ENCODE measurements at places on chromosomes 6 and 20.

DNA sequence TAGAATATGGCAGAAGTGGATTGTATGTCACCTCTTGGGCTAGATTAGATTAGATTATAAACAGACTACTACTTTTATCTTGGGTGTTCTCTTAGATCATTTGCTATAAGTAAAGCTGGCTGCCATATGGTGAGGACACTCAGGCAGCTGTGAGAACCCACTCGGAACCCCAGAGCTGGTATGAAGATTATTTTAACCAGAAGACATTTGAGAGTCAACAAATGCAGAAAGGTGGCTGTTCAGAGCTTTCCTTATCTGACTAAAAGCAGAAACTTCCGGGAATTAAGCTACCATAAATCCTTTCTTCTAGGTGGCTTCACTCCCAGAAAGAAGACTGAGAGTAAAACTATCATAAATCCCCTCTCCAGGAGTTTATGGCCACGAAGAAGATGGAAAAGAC lies 91.9 kb downstream of the RNGTT start:
- no peak for DNase-seq

GRCh38 chr6:28709478-28710349 lies 184.0 kb downstream of the GPX5 start:
- peak; percentile 80 for DNase-seq

DNA sequence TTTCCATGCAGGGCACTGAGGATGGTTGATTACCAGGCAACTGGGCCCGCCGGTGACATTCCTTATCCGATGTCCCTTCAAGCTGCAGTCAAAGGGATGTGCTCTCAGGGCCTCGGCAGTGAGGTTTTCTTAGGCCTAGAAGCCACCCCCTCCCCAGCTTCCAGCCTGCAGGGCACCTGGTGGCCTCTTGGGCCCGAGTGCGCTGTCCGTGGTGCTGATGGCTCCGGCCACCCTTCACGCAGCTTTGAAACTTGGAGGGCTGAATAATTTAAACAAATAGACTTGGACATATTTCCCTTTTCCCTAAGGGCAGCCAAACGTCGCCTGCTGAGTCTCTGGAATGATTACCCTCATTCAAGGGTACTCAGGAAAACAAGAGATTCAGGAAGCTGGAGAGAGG lies 8.9 kb upstream of the MLN start:
- DNase-seq, result peak; percentile 95

- DNase-seq, result peak; percentile 41
These were observed 22.4 kb upstream of the MAS1L start for GRCh38 chr6:29510202-29510601.

- peak; percentile 69 for DNase-seq
These were observed 1.1 kb upstream of the JPH2 start for GRCh38 chr20:44187772-44188709.

DNA sequence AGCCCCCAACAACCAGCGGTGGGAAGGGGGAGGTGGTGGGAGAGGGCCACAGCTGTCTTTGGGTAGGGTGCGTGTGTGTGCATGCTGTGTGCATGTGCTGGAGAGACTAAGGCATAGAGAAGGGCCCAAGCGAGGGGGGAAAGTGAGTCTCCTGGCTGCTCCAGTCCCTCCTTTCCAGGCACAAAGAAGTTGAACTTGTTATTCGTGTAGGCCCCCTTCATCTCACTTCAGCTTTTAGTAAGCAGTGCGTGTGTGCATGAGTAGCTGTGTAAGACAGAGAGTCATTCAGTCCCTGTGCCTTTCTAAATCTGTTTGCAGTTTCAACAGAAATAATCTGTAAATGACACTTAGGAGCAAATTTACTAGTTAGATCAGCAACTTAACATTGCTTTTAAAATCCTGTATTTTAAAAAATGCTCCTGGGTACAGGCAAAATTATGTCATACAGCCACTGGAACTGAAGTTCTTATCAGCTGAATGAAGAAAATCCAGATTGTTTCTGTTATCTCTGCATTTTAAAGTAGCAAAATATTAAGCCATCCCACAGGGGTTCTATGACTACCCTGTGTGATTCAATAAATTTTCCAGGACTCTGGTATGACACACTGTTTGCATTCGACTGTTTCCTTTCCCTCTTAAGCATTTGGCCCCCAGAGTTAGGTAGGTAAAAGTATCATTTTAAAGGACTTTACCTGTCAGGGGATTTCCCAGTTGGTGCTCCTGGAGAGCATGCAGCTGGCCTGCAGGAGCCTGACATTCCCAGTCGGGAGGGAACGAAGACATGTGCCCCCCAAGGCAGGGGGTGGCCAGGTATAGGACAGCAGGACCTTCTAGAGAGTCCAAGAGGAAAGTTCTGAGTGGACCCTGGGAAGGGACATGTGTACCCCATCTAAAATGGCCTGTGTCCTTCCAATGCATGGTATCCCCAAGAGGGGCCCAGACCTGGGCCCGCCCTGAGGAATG lies 39.0 kb downstream of the MTRES1 start:
- DNase-seq, result peak; percentile 48

DNA sequence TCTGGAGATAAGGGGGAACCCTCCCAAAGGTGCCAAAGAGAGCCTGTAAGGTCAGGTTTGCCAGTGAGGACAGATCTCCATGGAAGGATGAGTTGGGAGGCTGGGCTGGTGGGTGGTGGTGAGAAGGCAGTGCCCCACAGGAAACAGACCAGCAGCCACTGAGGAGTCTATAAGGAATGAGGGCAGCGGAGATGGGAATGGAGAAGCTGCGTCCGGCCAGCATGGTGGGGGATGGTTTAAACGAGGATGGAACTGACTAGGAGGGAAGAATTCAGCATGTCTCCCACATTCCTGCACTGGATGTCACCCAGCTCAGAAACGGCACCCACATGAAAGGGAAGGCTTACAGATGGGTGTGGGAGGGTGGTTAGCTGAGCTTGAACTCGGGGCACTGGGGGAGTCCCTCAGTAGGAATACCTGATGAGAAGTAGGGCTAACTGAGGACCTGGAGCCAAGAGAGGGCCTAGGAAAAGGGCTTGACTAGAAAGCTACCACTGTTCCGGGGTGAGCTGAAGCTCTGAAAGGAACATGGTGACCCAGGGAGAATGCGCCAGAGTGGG lies 53.2 kb downstream of the FOXA2 start:
- DNase-seq, result no peak

DNA sequence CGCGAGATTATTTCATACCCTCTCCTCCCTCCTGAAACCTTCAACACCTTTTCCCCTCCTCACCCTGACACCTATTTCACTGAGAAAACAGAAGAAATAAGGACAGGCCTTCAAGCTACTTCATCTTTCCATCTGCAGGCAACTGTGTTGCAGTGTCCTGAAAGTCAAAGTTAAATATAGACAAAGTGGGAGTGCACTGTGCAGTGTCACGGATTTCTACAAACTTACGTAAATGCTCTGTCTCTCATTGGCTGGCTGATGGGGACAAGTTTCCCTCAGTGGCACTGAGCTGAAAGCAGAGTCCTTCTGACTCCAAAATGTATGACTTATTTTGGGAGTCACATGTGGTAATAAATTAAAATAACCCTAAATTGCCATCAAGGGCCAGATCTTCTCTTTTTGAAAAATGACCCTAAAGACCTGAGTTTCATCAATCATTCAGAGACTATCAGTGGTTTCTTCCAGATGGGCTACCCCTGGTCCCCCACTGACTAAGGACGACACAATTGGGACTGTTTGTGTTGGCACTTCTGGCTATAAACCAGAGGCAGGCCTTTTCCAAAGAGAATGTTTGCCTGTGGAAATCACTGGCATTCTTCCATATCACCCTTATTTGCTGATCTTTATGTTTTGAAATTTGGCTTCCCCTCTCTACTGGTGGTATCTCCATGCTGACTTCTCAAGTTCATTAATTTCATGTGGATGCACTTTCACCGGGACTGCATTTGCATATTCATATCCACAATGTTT lies 21.6 kb downstream of the ALDH8A1 start:
- no peak for DNase-seq

DNA sequence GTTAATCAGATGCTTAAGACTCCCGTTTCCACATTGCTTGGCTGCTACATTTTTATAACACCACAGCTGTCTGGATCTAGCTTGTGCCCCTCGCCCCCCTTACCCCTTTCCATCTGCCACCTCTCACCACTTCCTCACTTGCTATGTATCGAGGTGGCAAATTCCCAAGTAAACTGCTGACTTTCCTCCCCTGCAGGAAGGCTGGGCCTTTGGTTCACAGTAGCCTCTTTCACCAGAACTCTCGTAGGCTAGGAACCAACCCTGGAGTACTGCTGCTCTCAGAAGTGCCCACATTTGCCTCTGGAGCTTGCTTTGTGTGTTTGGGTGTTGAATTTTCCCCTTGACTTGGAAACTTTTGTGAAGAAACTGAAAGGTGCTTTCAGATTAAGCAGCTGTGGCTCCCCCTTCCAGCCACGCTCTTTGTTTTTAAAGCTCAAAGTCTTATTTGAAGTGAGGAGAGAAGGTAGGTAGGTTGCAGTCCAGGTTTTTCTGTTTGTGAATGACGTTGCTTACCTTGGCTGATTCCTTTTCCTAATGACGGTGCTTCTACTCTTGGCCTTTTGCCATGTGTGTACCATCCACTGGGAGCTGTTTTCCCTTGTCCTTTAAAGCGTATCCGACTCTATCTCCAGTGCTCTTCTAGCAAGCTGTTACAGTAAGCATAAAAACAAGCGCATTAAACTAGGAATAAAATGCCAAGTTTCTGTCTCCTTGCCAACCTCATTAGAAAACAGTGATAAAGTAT lies 90.4 kb downstream of the CARMIL1 start:
- DNase-seq, result peak; percentile 71

GRCh38 chr6:144920391-144920961 lies 635.3 kb downstream of the UTRN start:
- DNase-seq, result no peak

DNA sequence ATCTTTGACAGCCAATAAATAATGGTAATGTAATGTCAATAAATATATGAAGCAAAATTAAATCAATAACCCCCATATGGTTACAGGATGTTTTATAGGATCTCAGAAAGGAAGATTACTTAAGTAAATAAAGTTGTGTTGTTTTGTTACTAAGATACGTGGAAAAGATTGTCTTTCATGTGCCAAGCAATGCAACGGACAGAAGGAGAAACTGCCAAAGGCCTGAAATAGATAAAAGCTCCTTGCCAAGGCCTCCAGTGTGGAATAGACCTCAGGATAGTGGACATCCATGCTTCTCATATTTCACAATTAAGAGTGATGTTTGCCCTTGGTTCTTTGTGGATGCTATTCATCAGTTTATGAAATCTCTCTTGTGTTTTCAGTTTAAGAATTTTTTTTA lies 16.4 kb upstream of the FNDC1 start:
- DNase-seq, result no peak

GRCh38 chr20:48594533-48594932 lies 233.3 kb downstream of the PREX1 start:
- DNase-seq, result no peak

DNA sequence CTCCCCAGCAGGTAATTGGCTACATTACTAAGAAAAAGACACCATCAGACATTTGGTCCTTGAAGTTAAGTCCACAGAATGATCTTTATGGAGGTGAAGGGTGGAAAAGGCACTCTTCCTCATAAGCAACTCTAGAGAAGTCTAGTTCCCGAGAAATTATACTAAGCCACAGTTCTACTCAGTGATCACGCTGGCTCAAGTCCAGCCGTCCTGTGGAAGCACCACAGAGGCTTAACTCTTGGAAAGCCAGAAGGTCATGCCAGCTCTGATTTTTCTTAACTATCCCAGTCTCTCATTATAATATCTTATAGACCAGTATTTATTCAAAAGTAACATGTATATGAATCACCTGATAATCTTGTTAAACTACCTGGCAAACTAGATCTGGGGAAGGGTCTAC lies 258.5 kb downstream of the EYA4 start:
- no peak for DNase-seq

DNA sequence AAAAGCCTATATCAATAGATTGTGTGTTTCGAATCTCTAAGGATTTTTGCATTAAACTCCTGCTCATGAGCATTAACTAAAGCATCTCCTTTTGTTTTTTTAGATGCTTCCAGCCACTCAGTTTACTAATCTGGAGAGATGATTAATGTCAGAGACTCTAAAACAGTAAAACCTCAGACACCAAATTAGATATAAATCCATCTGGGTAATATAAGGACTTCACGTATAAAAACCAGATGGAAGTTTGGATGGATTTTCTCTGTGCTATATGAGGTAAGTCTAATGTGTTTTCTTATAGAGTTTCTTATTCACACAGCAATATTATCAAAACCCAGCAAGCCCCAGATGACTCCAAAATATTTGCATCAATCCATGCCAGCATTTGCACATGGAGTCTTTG lies 137.2 kb downstream of the SYNE1 start:
- no peak for DNase-seq

GRCh38 chr20:50592282-50593004 lies 82.3 kb downstream of the PTPN1 start:
- DNase-seq, result no peak

GRCh38 chr20:44747166-44748004 lies 1.7 kb downstream of the KCNK15 start:
- peak; percentile 97 for DNase-seq

GRCh38 chr6:148652205-148652604 lies 94.6 kb upstream of the UST start:
- no peak for DNase-seq

DNA sequence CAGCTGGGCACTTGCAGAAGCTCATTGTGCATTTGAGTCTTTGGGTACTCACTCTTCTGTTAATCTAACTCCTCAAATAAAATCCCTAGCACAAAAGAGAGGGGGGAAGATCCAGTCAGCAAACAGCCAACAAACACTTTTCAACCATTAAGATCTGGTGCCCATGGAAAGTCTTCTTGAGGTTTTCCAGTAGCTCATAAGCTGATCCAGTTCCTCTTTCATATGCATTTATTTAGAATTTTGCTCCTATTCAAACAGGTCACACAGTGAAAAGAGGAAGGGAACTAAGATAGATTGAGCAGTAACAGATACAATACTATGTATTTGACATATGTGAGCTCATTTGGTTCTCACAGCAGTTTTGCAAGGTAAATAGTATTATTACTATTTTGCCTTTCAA lies 38.6 kb downstream of the HLA-DPB1 start:
- DNase-seq, result no peak

DNA sequence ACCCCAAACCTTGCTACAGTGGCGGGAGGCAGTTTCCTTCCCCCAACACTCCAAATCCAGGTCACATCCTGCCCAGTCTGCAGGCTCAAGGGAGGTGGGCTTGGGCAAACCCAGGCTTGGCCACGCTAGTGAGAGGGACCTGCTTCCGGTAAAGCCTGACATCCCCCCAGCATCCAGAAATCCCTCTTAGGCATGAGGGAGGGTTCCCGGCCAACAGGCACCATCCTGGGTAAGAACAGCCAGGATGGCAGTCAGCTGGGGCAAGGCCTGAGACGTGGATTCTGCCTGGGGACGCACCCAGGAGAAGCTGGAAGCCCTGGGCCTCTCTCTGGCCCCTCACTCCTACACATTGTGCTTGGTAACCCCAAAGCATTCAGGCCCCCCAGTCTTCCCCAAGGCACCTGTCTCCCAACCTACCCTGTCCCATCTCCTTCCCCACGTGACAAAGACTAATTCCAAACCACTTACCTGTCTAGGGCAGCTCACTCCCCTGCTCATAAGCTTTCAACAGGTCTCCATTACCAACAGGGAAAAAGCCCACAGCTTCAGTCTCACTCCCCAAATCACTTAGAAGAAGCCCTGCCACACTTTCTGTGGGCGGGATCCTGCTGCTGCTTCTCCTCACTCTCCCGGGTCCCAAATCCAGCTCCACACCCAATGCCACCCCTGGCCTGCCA lies 2.1 kb downstream of the C20orf144 start:
- DNase-seq, result no peak

GRCh38 chr6:42084889-42085288 lies 34.6 kb downstream of the TAF8 start:
- no peak for DNase-seq

All from endodermal cell (in vitro differentiated cells).